ENCODE measurements at places on chromosomes 4 and X.

DNA sequence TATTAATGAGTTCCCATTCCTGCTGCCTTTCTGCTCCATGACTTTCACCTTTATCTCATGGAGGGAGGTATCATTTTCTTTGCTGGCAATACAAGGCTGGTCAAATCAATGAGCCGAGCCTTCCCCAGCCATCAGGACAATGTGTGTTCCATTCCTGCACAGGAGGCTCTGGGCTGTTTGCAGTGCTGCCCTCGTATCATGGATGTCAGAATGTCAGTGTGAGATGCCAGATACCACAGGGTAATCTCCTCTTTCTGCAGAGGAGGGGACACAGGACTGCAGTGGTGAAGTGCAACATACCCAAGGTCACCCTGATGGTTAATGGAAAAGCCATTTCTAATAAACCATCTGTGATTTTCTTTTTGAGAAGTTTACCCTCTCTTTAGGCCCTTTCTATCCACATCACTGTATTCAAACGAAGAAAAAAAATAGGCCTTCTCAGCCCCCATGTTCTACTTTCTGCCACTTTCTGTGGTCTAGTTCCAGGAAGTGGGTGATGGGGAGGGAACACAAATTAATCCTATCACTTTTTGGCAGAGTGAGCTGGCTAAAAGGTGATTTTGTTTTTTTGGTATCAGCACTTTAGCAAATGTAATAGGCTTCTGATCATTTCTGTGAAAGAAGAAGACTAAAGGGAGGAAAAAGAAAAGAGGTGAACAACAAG is 490.2 kb upstream of the BOD1L1 start:
- DNase-seq: no peak

DNA sequence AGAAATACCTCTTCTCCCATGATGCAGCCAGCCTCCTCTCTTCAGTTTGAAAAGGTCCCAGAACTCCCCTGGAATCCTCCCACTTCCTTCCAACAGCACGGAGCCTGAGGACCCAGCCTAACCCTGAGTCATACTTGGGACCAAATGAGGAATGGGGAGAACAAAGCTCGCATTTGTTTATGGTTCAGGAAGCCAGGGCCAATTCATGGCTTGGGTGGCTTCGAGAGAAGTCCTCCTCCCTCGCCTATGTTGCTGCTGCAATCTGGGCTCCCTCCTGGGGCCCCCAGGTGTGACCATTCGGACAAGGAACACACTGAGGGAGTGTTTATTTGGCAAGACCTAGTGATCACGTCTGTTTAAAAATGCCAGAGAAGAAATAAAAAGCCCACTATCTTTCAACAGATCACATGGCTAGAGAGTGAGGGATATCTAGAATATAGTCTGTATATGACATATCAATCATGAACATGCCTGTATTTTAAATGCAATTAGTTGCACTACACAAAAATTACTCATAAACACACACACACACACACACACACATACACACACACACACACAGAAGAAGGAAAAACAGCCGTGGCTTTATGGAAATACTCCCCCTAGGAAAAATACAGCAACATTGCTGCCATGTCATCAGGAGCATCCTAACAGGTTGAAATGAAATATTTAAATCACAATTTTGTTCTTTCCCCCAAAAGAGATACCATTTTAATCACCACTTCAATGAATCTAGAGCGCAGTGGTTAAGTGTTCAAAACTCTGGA is 155.7 kb upstream of the MAP3K15 start:
- peak; percentile 4 for DNase-seq

DNA sequence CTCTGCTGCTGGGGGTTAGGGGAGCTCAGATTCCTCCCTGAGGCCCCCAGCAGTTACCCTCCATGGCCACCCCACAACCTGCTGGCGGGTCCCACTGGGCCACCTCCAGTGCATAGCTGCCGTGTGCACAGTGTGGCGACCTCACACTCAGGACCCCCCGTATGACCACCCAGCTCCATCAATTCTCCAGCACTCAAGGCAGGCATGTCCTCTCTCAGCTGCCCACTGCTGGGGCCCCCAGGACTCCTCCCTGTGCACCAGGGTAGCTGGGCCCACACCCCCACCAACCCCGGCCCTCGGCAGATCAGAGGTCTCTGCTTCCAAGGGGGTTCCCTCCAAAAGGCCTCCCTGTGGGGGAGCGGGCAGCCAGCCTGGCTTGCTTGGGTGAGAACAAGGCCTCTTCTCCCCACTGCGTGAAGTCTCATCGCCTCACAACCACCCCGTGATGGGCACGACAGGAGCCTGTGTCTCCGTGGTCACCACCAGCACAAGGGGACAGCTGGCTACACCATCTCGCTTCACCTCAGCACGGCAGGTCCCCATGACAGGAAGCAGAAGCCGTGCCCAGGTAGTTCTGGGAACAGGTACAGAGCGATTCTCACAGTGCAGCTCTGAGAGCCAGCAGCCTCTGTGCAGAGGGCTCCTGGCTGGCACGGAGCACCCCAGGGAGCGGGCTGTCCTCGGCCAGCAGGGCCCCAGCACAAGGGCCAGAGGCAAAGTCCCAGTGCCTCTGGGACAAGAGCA is 4.6 kb upstream of the HAUS3 start:
- peak; percentile 21 for DNase-seq

GRCh38 chr4:183443655-183444213 is 702 bp upstream of the CDKN2AIP start:
- no peak for DNase-seq

GRCh38 chr4:184536881-184537248 is 62.5 kb upstream of the IRF2 start:
- DNase-seq: no peak

DNA sequence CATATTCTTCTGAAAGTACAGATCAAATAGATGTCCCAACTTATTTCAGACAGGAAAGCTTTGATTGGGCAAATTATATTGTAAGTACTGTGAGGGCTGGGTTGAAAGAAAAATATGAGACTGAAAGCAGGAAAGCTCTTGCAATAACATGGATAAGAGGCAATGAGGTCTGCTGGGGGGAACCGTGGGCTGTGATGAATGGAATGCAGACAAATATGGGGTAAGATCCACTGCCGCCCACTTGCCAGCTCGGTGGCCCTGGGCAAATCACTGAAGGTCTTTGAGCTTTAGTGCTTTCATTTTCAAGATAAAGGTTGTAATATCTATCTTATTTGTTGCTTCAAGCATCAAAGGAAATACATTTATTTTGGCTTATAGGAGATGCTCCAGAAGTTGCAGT is 51.0 kb downstream of the AGA start:
- no peak for DNase-seq

- no peak for DNase-seq
Measured at GRCh38 chr4:55458611-55459010, 62.9 kb downstream of the TMEM165 start.

- DNase-seq: no peak
Measured at GRCh38 chr4:181823645-181824044, 419.6 kb upstream of the TENM3 start.

GRCh38 chrX:15202454-15203177 is 67.3 kb downstream of the ASB9 start:
- DNase-seq: no peak

DNA sequence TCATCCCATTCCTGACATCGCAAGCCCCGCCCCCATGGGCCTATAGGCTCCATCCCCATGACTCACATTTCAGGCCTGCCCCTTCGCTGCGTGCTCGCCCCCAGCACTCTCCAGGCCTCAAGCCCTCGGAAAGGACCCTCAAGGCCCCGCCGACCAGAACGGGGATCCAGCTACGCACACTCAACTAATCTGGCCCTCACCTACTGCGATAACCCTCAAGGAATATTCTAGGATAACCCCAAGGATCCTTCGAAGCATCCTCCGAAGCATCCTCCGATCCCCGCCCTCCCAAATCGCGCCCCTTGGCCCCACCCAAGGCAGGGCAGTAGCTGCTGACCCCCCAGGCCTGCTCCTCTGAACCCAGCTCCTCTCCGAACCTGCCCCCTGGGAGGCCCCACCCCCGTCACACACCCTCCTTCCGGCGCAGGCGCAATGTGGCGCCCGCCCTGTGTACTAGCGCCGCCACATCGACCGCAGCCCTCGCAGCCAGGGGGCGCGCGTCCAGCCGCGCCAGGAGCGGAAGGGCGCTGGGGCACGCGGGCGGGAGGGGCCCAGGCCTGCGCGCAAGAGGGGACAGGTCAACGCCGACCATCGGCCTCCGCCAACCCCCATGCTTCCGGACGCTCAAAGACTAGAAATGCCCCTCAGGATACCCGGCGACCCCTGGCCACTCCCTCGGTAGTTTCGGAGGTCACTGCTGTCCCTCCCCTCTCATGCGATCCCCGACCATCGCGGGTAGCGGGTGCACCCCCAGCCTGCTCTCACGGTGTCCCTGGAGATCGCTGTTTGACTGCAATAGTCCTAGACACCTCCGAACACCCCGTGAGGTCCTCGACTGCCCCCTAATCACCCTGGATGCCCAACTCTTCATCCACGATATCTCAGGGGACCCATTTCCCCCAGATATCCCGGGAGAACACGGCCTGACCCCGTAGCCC is 6.4 kb upstream of the MAGIX start:
- DNase-seq: peak; percentile 91

DNA sequence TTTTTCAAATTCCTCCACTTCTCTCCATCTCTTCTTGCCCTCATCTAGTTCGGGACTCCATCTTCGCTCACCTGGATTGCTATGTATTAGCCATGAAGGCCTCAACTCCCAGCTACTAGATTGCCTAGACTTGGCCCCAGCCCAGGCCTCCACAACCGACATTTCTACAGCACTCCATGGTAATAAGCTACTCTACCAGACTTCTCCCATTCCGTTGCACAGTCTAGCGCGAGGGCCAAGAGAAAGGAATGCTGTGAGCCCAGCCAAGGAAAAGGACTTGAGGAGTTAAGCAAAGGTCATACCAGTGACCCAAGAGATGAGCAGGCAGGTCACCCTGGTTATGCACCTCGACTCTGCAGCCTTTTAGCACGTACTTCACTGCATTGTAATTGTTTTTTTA is 75.6 kb downstream of the SOWAHB start:
- DNase-seq: no peak

GRCh38 chrX:119736206-119736764 is 22.1 kb upstream of the SOWAHD start:
- no peak for DNase-seq
